ENCODE measurements at places on chromosomes 7 and 10. TPM values are rescaled to one million over a fixed set of nuclear protein-coding genes. Genes with fewer than 3 reads are reported as not detected.

DNA sequence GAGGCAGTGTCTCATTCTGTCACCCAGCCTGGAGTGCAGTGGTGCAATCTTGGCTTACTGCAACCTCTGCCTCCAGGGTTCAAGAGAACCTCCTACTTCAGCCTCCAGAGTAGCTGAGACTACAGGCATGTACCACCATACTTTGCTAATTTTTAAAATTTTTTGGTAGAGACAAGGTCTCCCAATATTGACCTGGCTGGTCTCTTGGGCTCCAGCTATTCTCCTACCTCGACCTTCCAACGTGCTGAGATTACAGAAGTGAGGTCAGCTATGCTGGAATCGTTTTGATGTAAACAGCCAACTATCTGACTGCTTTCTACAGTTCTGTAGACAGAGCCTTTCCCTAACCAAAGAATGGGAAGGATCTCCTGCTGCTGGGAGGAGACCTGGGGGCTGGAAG lies 375.8 kb downstream of the GATA3 start:
- DNase-seq, result no peak

GRCh38 chr7:105177026-105177425 lies 163.0 kb downstream of the KMT2E start:
- no peak for DNase-seq

DNA sequence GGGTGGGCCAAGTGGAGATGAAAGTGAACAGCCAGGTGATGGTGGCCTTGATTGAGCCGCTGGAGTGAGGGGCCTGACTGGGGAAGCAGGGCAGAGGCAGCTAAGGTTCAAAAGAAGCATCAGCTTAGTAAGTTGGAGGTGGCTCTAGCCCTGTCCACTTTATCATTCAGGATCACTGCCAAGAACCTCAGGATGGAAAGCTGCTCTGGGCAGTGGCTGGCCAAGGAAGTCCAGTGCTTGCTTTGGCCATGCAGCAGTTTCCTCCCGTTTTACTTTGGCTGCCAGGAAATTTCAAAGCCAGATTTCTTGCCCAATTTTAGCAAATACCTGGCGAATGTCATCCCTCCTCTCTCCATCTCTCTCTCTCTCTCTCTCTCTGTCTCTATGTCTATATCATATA lies 384.9 kb downstream of the PLXNA4 start:
- no peak for DNase-seq

GRCh38 chr7:133836666-133837065 lies 290.5 kb upstream of the LRGUK start:
- no peak for DNase-seq

DNA sequence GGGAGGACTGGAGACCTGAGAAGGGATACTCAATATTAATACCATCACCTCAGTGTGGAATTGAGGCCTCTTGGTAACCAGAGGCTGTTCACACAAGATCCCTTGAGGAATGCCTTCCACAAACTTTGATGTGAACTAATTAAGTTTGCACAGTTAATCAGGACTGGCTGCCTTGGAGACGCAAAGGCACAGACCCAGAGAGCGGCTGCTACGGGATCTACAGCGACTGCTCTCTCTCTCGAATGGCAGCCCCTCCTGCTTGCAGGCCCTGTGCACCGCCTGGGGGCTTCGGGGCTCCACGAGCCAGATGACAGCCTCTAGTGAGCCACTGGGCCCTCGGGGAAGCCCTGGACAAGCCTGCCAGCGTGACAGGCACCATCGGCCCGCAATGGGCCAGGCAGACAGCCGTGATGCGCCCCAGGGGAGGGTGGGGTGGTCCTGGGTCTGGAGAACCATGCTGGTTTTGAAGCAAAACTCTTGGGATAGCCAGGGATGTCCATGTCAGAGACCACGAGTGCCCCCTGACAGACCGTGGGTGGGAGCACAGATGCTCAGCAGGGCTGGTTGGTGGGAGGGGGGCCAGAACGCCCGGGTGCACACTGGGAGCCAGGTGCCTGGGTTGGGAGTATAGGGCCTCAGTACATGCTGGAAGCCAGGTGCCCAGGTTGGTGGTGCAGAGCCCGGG lies 195.6 kb downstream of the ELFN1 start:
- DNase-seq, result no peak

The CCDC136 gene
- polyA plus RNA-seq, result 39.0 TPM

Data from right lung (tissue), 10 donors.